Mammary epithelial cell (primary cell): ENCODE measurements at places on chromosomes 6 and 20.

- no peak for DNase-seq
Observed at GRCh38 chr20:34045294-34045693, 51.6 kb downstream of the RALY start.

DNA sequence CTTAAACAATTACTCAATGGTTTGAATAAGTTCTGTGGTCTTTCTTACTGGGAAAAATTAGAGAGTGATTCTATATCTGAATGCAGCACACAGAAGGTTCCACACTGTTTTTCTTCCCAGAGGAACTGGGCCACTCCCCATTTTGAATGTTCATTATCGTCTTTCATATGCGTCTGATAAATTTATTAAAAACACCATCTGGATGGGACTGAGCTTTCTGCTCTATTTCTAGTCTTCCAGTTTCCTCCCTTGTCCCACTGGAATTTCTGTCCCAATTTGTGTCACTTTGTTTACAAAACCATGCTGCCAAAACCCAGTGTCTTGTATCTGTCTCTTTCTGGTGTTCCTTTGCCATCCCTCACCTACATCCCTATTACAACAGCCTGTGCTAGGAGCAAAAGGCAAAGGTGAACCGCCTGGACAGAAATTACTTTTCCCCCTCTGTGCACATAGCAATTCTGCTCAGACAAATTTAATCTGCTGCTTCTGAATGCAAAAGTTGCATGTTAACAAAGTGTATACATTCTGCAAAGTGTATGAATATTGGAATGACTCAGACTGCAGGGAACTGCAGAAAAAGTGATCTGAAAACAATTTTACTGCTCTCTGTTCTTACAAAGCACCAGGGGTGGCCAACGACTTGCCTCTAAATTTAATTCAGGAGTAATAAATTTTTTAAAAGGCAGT lies 333.6 kb downstream of the BTBD9 start:
- DNase-seq = no peak

DNA sequence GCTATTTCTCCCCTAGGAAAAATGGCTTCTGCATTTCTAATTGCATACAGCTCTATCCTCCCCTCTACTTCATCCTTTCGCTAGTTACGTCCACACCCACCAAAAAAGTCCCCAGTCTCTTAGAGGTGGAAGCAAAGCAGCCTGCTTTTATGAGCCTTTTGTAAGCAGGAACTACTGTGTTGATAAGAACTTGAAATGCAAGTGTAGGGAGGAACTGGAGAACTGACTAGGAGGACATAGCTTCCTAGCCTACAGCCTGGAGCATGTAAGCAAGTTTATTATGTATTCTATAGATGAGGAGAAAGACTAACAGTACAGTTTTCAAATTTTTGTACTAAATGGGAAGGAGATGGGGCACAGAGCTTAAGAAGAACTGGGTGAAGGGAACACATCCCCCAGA lies 10.3 kb downstream of the ARHGAP18 start:
- no peak for DNase-seq

DNA sequence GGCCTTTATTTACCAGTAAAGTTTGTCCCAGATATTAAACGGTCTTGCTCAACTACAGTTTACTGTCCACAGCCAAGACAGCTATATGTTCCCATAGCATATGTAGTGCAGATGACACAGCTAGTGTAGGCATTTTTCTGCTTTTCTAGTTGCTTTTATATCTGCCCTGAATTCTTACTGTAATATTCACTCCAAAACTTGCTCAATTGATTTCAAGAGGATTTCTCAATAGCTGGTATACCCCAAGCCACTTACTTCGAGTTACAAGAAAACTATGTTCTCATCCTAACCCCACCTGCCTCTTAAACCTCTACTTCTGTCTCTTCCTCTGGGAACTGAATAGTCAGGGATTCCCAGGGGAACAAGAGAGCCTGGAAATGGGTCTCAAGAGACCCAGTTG lies 18.9 kb upstream of the ROS1 start:
- peak; percentile 41 for DNase-seq

- DNase-seq = no peak
Observed at GRCh38 chr6:111721753-111722154, 116.1 kb upstream of the TRAF3IP2 start.

GRCh38 chr6:135054226-135054568 lies 425 bp downstream of the HBS1L start:
- DNase-seq = no peak

DNA sequence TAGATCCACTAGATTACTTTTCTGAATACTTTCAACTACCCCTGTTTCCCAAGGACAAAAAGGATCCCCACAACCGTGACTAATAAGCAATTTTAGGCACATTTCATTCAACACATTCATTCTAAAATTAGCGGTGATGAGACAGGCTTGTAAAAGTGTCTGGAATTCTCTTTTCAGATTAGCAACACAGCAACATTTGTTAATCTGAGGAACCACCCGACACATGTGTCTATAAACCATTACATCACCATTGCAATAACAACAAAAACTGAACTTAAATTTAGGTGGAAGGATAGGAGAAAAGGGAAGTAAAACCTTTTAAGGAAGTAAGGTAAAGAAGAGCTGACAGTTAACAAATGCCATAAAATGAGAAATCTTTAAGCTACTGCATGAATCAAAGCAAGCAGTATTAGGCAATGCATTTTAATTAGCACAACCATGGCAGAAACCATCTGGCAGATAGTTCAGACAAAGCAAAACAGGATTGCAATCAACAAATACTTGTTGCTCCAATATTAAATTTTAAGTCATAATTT lies 49.1 kb downstream of the MAP3K7 start:
- DNase-seq = no peak

DNA sequence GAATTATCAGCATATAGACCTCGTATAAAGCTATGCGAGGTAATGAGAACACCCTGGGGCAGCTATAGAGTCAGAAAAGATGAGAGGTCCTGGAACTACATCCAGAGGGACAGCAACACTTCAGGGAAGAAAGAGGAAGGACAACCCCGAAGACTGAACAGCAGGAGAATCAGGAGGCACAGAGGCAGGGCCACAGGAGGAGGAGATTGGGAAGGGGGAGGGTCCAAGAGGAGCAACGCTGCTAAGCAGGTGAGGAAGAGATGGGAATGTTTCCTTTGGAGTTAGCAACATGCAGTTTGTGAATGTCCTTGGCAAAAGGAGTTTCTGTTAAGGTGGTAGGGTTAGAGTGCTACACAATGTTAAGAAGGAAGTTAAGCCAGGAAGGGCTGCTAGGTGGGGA lies 79.5 kb upstream of the OLIG3 start:
- no peak for DNase-seq

- no peak for DNase-seq
Observed at GRCh38 chr20:21809961-21810523, 104.6 kb downstream of the PAX1 start.

DNA sequence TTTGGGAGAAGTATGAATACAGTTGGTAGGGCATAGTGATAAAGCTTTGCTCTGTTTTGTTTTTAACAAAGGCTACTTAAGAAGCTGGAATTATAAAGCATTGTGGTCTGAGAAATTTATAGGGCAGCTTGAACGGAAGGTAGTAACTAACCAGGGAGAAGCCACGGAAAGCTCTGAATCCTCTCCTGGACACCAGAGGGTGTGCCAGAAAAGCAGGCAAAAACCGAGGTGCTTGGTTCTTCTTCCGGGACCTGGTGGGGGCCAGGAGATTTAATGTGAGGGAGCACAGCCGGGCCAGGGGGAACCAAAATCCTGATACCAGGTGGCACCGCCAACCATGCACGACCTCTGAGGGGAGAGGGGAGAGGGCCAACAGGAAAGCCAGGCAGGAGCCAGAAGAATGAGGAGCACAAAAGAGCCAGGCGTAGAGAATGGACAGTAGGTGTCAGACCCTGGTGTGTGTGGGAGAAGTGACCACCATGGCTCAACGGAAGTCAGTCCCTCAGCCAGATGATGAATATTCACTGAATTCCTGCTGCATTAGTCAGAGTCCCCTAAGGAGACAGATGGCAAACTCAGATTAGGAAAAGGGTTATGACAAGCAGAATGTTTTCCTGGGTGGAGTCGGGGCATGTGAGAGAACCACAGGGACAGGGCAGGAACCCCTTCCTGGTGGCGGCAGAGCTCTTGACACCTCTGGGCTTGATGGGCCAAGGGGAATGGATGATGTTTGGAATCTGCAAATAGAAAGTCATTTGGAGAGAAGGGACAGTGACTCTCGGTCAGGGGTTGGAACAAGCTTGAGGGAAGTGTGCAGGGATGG lies 262.3 kb downstream of the ZNF217 start:
- DNase-seq = peak; percentile 22

DNA sequence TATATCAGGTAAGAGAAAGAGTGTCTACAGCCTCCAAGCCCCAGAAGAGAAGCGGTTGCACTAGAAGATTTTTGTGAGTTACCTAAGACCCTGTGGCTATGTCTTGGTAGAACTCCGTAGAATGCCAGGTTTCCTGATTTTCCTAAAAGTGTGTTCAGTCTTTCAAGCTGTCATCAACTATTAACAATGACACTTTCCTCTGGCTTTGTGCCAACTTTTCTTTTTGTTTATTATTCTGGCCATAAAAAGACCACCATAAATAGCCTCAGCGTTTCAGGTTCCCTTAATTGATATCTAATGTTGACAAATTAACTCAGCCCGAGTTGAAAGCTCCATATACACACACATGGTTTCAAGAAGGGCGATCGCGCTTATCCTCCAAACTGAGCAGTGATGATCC lies 1.2 kb downstream of the PAK5 start:
- no peak for DNase-seq

- peak; percentile 91 for DNase-seq
Observed at GRCh38 chr6:71473926-71474325, 185.3 kb downstream of the OGFRL1 start.

DNA sequence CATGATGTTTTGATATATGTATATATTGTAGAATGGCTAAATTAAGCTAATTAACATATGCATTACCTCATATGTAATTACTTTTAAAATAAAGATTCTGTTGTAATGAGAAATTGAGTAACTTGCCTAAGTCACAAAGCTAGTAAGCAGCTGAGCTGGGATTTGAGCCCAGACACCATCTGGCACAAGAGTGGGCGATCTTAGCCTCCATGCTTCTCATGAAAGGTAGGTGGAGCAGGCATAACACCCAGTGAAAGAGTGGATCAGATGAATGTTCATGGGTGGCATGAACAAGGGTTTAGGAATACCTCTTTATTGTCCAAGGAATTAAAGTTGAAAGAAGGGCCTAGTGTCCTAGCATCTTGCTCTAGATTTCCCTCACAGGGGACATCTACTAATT lies 365.4 kb downstream of the TFAP2B start:
- no peak for DNase-seq

- no peak for DNase-seq
Observed at GRCh38 chr6:7235712-7236305, 77.2 kb downstream of the SSR1 start.

DNA sequence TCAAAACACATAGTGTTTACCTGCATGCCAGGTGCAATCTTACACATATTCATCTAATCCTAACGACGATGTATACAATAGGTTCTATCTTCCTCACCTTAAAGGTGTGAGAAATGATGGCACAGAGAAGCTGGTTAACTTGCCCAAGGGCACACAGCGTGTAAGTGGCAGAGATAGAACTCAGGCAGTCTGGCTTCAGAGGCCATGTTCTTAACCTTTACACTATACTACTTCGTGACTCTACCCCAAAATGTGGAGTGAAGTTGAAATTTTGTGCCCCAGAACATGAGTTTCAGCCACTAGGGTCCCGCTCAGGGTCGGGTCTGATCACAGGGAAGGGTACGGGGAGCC lies 584 bp downstream of the VPS52 start:
- DNase-seq = no peak

DNA sequence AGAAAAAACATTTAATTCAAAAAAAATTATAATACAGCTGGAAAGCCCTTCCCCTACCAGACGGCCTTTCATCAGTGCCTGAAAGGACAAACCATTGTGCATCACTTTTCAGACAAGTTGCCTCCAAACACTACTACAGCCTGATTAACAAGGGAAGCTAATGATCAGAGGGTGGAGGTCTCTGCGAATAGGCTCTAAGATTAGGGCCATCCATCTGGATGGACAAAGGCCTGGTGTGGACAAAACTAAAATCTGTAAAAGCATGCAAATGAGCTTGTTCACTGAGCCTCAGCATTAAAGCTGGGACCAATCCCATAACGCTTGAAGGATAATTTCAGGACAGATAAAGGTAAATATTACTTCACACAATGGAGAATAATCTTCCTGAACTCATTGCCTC lies 228.7 kb upstream of the PLN start:
- DNase-seq = no peak

GRCh38 chr6:156351346-156351966 lies 425.7 kb upstream of the ARID1B start:
- DNase-seq = no peak

GRCh38 chr6:163773646-163774045 lies 359.1 kb downstream of the QKI start:
- no peak for DNase-seq

- no peak for DNase-seq
Observed at GRCh38 chr20:3734111-3734843, 1.8 kb downstream of the HSPA12B start.

- DNase-seq = no peak
Observed at GRCh38 chr6:119261944-119262284, 87.6 kb downstream of the MAN1A1 start.

DNA sequence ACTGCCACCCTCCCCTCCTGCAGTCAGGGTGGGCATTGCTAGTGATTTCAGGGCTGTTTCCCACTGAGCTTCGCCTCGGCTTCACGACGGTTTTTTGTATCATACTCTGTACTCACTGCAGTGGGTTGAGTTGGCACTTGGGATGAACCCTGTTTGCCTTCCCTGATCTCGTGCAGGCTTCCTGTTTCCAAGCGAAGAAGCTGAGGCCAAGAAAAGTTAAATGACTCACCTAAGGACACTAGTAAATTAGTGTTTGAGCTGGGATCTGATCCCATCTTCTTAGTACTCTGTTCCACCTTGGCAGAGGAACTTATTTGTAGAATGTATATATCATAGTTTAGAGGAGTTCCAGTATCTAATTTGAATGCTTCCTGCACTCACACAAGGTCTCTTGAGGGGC lies 50.3 kb upstream of the VSTM2L start:
- DNase-seq = no peak

DNA sequence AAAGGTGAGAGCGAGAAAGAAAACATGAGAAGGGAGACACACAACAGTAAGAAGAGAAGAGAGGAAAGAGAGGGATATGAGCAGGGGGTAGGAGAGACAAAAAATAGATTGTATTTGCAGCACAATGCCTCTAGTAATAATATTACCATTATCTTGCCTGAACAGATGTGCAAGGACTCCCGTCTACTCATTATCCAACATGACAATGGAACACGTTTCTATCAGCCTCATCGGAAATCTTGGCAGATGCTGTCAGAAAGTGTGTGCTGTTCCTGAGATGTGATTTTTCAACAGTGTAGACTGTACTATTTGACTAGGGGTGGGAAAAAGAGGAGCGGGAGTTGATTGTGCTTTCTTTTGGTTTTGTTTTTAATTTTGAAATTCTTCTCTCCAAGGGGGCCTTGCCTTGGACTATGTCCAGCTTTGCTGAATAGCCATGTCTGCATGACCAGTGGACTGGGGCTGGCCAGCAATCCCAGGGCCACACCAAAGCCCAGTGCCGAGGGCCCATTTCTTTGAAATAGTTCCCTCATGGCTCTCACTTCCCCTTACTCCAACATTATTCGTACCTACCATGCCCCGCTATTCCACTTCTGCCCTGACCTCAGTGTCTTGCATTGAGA lies 11.3 kb upstream of the TRAM2 start:
- DNase-seq = no peak
